ENCODE measurements at places on chromosomes 3 and 15.

GRCh38 chr3:17551333-17551732, 191.1 kb downstream of the TBC1D5 start:
- DNase-seq: no peak

- no peak for DNase-seq
These were observed 83.1 kb downstream of the SST start for GRCh38 chr3:187587076-187587475.

GRCh38 chr3:52218454-52218853, 7.0 kb downstream of the TLR9 start:
- DNase-seq: no peak

GRCh38 chr3:90026406-90026805, 919.0 kb downstream of the EPHA3 start:
- no peak for DNase-seq

DNA sequence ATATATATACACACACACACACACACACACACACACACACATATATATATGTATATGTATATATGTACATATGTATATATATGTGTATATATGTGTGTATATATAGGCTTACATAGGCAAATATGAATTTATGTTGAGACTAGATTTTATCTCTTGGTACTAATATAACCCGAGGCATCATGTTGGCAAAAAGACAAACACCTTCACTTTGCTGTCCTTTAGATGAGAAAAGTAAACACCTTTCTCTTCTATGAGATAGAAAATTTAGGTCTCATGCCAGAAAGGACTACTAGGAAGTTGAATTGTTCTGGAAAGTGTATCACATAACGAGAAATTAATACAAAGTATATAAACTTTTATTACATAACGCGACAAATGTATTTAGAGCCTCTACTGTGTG, 19.6 kb upstream of the LEO1 start:
- DNase-seq: no peak

GRCh38 chr3:126367316-126367805, 10.2 kb upstream of the KLF15 start:
- no peak for DNase-seq

GRCh38 chr3:5798809-5799208, 611.3 kb downstream of the EDEM1 start:
- DNase-seq: no peak

All from T47D (cell line).